ENCODE measurements at places on chromosomes 3 and 15.

DNA sequence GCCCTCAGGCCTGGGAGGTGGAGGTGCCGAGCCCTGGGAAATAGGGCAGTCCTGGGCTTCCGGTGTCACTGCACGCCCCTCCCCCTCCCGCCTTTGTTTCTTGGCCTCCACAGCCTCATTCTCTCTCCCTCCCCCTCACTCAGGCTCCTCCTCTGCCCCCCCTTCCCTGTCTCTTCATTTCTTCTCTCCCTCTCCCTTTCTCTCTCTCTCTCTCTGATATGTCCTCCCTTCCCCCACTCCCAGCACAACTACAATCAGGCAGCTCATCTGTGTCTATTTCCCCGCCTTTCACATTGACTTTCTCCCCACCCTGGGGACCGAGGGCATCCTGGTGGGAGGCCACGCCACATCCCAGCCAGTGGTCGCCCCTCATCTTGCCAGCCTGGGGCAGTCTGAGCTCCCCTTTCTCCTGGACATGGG lies 40.2 kb downstream of the IDH2 start:
- DNase-seq = no peak

GRCh38 chr3:40853474-40853873 lies 328.7 kb downstream of the ZNF621 start:
- DNase-seq = no peak

DNA sequence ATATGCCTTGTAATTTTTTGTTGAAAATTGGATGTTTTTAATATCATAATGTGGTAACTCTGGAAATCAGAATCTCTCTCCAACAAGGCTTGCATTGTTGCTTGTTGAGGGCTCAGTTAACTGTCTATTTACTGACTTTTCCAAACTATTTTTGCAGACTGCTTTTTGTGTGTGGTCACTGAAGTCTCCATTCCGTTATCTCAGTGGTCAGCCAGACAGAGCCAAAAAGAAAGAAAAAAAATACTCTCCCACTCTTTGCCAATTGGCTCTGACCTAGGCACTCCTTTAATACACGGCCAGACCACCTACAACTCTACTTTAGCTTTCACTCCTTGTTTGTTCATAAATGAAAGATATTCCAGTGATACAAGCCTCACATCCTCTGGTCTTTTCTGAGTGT lies 52.5 kb downstream of the IFT80 start:
- DNase-seq = no peak

- no peak for DNase-seq
Observed at GRCh38 chr3:101039285-101039684, 46.1 kb upstream of the ABI3BP start.

DNA sequence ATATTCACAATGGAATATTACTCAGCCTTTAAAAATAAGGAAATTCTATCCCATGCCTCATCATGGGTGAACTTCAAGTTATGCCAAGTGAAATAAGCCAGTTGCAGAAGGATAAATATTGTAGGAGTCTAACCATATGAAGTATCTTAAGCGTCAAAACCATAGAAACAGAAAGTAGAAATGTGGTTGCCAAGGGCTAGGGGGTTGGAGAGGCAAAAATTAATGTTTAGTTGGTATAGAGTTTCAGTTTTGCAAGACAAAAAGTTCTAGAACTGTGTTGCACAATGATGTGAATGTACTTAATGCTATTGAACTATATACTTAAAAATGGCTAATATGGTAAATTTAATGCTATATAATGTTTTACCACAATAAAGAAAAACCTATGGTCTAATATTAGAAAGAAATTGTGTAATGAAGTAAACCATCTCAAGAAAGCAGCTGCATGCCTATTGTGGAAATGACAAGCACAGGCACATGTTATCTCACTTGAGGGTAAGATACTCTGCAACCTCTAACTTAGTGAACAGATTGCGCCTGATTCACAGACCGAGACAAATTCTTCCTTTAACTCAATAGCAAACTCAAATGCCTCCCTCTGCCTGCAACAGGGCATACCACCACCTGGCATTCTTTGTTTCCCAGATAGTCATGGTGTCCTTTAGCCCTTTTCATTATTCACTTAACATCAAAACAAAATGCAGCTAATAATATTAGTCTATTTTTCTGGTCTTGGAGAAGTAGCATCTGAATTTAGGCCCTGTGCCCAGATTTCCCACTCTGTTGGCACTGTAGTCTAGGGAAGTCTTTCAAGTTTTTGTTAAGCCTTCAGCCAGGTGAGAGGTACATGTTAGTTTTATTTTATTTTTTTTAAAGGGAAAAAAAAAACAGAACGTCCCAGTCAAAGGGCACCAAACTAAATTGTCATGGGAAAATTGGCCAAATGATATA lies 80.2 kb upstream of the ACP3 start:
- no peak for DNase-seq

GRCh38 chr15:36831125-36831903 lies 251.9 kb downstream of the CDIN1 start:
- DNase-seq = no peak

DNA sequence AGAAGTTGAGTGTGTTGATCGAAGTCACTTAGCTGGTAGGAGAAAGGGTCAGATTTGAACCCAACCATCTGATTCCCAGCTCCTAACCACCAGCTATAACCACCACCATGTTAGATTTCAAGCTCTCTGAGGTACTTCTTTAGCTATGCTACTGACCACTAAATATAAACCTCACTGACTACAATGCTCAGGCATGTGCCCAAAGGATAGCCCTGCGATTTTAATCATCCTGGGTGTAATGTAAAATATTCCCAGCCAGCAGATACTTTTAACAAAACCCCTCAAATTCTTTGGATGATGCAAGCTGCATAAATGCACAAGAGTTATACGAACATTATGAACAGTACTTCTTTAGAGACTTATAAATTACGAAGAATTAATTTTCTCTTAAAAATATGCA lies 115.2 kb upstream of the TSC22D2 start:
- DNase-seq = no peak

DNA sequence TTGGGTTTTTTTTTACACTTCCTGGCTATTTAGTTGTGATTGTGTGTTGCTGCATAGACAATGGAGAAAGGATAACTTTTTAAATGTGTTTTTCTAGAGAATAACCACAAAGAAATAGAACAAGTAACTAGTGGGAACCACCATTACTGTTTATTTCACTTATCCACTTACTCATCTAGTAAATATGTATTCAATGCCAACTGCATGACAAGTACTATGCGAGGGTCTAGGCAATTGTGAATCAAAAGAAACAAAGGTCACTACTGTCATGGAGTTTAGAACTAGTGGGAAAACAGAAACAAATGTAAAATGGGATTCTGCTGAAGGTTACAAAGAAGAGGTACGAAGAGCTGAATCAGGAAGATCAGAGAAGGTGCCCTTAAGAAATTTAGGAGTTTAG lies 600.9 kb upstream of the ROBO2 start:
- DNase-seq = no peak

GRCh38 chr3:12299026-12299425 lies 10.2 kb downstream of the PPARG start:
- DNase-seq = no peak

- DNase-seq = no peak
Observed at GRCh38 chr15:100710222-100710621, 107.8 kb downstream of the ASB7 start.

DNA sequence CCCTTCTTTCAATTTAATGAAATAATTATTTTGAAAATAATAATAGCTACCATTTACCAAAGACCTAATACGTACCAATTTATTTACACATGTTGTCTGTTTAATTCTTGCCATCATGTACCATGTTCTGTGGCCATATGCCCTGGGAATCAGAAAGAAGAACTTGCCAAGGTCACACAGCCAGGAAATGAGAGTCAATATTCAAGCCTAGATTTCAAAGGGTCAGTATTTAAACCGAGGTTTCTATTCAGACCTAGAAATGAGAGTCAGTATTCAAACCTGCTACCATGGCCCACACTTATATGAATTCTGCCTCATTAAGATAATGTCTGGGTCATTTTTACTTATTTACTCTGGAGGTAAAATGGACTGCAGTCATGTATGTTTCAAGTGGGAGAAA lies 103.6 kb upstream of the TBL1XR1 start:
- no peak for DNase-seq

DNA sequence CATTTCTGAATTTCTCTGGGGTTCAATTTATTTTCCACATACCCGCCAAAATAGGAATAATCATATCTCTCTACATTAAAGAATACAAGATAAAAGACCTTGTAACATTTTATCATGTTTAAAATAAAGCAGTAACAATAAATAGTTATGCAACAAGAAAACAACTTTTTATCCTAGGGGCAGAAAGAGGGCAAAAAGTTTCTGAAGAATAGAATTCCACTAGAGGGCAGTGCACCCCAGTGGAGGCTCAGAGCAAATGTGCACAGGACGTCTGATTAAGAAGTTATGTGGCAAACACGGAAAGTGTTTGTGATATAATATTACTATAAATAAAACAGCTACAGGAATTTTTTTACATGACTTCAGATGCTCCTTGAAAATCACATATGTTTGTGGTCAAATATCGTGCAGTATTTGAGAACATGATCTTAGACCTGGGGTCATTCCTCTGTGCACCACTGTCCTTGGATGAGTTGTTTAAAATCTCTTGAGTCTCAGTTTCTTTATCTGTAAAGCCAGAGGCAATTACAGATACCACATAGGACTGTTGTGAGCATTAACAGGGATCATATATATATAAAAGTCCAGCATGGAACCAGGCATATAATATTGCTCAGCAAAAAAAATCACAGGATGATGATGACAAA lies 13.2 kb upstream of the PIK3R4 start:
- peak; percentile 33 for DNase-seq

GRCh38 chr15:56831467-56832005 lies 86.9 kb upstream of the TCF12 start:
- no peak for DNase-seq

- no peak for DNase-seq
Observed at GRCh38 chr3:169022457-169022856, 641.1 kb downstream of the MECOM start.

DNA sequence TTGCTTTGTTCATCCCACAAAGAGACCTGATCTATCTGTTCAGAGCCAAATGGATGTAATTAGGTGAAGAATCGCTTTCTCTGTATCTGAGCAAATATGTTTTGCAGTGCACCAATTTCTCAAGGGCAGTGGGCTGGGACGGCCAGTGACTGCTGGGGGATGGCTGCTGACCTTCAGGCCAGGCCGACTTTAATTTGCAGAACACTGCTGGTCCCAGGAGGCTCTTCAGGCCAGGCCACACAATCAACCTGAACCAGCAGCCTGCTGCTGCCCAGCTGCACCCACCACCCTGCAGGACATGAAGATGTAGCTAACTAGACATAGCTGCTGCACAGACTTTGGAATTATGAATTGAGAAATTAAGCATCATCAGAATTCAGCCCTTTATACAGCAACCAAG lies 194.4 kb upstream of the ONECUT1 start:
- no peak for DNase-seq
